COR-L47 (cell line): ENCODE measurements at places on chromosomes 6 and 20.
A peak's percentile ranks its signal among the peaks of the same experiment; 100 is the strongest.

GRCh38 chr6:113936093-113936934, 34.6 kb downstream of the HDAC2 start:
- peak; percentile 23 for DNase-seq

DNA sequence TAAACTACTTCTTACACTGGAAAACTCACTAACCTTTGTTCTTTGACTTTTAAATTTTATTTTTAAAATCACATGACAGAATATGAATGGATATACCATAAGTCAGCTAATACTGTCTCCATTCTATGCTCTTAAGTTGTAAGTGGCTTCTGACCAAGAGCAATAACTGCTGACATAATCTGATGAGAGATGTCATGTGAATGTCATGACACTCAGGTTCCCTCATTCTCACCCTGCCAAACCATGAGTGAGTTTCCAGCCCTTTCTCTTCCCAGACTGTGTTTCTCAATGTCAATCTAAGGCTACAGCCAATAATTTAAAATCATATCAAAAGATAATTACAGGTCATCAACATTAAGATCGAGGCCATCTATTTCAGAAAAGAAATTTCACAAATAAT, 39.7 kb downstream of the KIF16B start:
- no peak for DNase-seq

GRCh38 chr20:4435671-4436455, 285.8 kb upstream of the PRND start:
- no peak for DNase-seq

DNA sequence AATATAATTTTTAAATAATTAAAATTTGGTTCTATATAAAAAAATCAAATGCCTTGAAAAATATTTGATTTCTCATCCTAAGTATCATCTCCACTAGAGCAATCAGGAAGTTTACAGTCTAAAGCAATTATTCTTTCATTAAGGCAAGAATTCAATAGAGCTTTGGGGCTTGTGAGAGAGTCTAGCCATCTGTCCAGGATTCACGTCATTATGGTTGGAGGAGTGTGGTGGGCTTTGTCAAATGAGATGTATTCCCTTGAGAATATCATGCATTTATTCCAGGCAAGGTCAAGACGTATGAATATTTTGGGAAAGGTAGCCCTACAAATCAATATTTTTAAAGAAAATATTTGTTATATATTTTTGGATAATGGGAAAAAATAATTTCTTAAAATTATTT, 132.4 kb downstream of the ELOVL4 start:
- DNase-seq, result no peak

- no peak for DNase-seq
Observed at GRCh38 chr6:161341638-161342037, 67.8 kb upstream of the AGPAT4 start.

- DNase-seq, result no peak
Observed at GRCh38 chr6:72151742-72152141, 265.4 kb downstream of the RIMS1 start.

DNA sequence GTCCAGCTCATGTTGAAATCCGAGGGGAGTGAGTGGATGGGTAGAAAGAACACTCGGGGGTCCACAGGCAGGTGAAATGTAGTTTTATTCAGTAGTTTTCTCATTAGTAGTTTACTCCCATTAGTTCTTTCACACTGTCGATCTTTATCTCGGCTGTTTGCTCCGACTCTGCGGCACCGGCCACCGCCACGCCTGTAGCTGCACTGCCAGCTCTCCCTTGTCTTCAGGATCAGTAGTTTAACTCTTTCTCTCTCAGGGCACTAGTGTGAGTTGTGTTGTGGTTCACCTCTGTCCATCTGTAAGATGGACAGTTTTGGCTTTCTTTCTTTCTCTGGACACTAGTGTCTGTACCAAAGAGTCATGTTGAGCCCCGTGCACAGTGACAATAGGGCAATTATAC, 195.7 kb downstream of the LMBRD1 start:
- DNase-seq, result no peak

- no peak for DNase-seq
Observed at GRCh38 chr6:55016261-55016660, 158.1 kb upstream of the HCRTR2 start.

GRCh38 chr20:31849306-31849930, 4.0 kb upstream of the FOXS1 start:
- peak; percentile 85 for DNase-seq

GRCh38 chr6:129191235-129191634, 308.3 kb downstream of the LAMA2 start:
- no peak for DNase-seq

DNA sequence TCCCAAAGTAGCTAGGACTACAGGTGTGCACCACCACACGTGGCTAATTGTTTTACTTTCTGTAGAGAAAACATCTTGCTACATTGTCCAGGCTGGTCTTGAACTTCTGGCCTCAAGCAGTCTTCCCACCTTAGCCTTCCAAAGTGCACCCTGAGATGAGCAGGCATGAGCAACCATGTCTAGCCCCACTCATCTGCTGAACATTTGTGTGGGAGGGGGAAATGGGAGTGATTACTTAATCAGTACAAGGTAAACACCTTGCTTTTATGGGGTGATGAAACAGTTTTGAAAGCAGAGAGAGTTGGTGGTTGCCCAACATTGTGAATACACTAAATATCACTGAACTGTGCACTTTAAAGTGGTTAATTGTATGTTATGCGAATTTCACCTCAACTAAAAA, 5.3 kb downstream of the APMAP start:
- no peak for DNase-seq

DNA sequence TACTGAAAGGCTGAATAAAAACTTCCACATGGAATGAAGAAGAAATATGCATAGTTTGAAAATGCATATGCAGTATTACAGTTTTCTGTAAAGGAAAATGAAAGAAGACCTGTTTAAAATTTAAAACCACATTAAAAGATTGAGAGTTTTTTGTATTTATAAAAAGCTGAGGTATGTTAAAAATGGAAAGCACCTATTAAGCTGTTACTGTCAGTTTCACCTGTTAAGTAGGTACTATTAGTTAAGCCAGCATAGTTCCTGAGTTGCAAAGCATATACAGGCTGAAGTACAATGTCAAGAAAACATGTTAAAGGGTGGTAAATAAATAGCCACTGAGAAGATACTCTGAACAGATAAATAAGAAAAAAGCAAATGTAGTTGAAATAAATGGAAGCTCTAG, 69.9 kb downstream of the ATXN1 start:
- DNase-seq, result no peak

GRCh38 chr20:3590164-3590563, 73.0 kb downstream of the GFRA4 start:
- DNase-seq, result peak; percentile 3

- DNase-seq, result no peak
Observed at GRCh38 chr6:38510205-38510604, 129.5 kb downstream of the BTBD9 start.

DNA sequence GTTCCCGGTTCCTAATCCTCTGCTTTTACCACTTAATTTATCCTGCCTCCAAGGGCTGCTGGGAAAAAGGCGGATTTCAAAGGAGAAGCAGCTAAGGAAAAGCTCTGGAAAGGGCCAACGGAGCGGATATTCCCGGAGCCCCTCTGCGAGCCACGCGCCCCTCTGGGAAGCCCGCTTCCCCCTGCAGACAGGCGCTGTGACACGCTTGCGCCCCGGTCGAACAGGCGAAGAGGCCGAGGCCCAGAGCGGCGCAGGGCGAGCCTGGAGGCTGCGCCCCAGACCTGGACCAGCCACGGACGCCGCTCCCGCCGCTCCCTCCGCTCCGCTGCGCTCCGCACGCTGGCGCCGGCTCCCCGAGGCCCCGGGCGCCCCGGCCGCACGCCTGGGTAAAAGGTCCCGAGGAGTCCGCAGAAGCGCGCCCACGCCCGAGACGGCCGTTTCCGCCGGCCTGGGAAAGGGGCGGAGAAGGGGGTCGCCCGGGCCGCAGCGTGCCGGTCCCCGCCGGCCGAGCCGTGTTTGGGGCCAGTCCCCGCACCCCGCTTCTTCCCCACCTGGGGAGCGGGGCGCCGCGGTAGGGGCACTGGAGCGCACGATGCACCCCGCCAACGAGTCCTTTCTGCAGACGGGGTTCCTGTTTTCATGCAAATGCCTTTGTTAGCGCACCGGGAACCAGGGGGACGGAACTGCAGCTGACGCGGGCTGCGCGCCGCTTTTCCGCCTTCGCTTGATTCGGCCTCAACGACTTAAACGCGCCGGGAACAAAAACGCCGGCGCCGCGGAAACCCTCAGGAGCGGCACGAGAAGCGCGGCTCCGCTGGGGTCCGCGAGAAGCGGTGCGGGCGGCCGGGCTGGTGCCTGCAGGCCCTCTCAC, 91.9 kb upstream of the SIRPA start:
- no peak for DNase-seq

GRCh38 chr6:89357390-89357789, 4.9 kb upstream of the UBE2J1 start:
- no peak for DNase-seq

DNA sequence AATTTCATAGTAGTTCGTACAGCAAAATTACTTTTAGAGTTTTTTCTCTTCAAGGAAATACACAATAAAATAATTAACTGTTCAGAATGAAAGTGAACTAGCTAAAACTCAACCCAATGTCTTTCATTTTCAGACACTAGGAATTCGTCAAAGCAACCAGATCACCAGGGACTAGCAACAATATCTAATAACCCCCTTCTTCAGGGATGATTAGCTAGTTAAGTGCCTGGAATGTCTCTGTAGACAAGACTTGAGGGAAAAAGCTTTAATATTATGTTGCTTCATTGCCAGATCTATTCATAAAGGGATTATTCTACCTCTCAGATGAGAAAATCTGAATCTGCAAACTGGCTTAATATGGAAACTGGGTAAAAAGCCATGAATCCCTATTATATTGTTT, 41.8 kb upstream of the OR14J1 start:
- no peak for DNase-seq

- no peak for DNase-seq
Observed at GRCh38 chr20:41405436-41405835, 38.8 kb upstream of the EMILIN3 start.

- DNase-seq, result no peak
Observed at GRCh38 chr6:71678091-71678490, 208.3 kb upstream of the RIMS1 start.

DNA sequence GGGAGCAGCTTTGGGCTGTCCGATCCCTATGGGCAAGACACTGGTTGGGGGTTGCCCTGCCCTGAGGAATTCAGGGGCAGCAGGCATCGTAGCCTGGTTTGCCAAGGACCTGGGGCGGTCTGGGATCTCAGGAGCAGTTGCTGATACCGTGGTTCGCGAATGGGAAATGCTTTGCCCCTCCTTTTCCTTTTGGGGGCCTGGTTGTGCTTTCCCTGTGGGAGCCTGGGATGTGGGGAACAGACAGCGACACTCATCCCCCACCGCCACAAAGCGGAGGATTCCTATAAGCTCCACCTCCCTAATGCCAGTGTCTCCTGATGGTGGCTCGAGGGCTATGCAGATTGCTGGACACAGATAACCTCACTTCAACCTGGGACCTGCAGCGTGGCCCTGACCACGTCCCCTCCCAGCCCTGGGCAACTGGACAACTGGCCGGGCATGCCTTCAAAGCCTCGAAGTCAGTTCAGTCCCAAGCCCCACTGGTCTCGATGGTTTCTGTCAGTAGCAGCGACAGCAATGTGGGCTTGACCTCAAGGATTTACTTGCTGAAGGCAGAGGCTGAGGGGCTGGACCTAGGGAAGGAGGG, 3.3 kb downstream of the CEBPB start:
- no peak for DNase-seq

DNA sequence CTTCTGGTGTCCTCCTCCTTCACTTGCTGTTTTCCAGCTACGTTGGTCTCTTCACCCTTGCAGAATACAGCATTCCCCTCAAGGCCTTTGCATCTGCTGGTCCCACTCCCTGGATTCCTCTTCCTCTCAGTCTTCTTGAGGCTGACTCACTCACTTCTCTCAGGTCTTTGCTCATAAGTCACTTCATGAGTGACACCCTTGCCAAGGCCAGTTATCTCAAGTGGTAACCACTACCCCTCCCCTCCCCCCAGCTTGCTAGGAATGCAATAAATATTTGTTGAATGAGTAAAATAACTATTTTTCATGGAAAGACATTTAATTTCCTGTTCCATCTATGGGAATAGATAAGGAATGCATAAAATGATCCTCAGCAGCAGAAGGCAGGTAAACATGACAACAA, 131.7 kb downstream of the PLCB4 start:
- no peak for DNase-seq

DNA sequence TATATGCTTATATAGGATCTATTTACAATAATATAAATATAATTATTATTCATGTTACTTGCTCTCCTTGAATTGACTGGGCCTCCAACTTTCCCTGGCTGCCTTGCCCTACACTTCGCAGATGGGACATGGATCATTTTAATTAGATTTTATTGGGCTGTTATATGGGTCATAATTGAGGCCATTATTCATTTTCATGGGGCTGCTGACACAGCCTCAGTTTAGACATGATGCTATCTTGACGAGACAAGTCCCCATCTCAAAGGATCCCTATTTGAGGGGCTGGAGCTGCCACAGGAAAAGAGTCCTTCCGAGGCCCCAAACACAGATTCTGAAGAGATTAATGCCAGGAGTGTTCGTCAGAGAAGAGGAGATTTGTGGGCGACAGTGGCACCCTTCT, 170.4 kb downstream of the DHX35 start:
- DNase-seq, result no peak
